Type B pancreatic cell (in vitro differentiated cells): ENCODE measurements at places on chromosomes 1 and 21. TPM values are rescaled to one million over a fixed set of nuclear protein-coding genes. Genes with fewer than 3 reads are reported as not detected.

DNA sequence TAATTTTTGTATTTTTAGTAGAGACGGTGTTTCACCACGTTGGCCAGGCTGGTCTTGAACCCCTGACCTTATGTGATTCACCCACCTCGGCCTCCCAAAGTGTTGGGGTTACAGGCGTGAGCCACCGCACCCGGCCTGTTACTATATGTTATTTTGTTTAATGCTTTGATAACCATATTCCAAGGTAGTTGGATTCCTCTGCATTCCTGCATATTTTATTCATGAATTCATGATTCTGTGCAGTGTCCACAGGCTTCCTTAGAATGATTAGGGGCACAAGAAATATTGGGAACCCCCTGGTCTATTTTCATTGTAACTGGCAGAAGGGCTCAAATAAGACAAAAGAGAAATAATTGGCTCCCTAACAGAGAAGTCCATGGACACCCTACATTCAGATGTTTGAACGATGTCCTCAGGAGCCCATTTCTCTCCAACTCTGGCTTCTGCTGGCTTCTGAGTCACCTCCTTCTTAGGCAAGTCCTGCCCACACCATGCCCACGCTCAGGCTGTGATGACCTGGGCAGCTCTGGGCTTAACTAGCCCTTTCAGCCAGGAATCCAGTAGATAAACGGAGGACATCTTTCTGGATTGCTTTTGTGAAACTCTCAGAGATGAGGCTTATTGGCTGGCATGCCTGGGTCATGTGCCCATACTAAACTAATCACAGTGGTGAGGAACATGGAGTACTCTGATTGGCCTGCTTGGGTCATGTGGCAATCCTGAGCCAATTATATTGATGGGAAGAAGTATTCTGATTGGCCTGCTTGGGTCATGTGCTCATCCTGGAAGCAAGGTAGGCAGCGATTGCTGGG, 32.6 kb downstream of the TNFRSF8 start:
- DNase-seq, result no peak

DNA sequence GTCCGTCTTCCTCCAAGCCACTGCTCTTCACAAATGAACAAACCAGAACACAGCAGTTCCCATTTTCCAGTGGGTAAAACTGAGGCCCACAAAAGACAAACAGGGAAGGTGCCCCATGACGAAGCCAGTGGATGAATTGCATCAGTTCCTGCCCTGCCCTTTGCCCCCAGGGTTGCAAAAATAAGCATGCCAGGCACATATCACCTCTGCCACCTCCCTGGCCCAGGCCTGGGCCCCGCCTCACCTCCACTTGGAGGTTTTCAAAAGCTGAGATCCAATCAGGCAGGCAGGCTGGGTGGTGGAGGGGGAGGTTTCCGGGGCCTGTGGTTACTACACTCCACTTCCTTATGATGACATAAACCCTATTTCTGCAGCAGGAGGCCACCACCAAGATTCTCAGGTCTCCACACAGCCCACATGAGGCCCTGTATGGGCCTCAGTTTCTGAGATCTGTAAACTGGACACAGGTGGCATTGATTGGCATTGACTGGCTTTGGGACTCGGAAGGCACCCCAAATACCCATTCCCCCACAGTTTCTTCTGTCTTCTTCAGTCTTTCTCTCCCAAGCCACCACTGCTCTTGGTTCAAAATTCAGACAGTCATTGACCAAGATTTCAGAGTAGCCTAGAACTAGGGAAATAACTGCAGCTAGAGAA, 4.1 kb downstream of the KIF21B start:
- no peak for DNase-seq

GRCh38 chr1:231778009-231778719, 151.6 kb downstream of the DISC1 start:
- no peak for DNase-seq

Gene UQCRHL
- total RNA-seq, result 2.1 and 2.3 TPM in 2 replicates

Gene LCE2C
- not detected in 2 replicates for total RNA-seq
